ENCODE measurements at places on chromosomes 13 and 19.
A peak's percentile ranks its signal among the peaks of the same experiment; 100 is the strongest.

GRCh38 chr13:59951011-59951410, 212.7 kb downstream of the DIAPH3 start:
- H3K27ac ChIP-seq: no peak overlapping the region
- no peaks in the 10 kb centered on the region for H3K4me1 ChIP-seq
- H3K27me3 ChIP-seq: peaks cover 3% of the 10 kb centered on the region
- no peaks in the 10 kb centered on the region for H3K36me3 ChIP-seq

- no peaks in the 10 kb centered on the region for H3K36me3 ChIP-seq
- H3K4me1 ChIP-seq: peaks cover 77% of the 10 kb centered on the region
- no peaks in the 10 kb centered on the region for H3K27me3 ChIP-seq
- no peak for DNase-seq
- H3K4me3 ChIP-seq: peak within 1 kb of the TSS; percentile 77
- peak within 1 kb of the TSS; percentile 99 for H3K27ac ChIP-seq
Measured at GRCh38 chr19:41876847-41877832, at the start of gene CD79A. CD79A (plus strand) TSS chr19:41877279; CDS start chr19:41877305, 26 bp downstream.

DNA sequence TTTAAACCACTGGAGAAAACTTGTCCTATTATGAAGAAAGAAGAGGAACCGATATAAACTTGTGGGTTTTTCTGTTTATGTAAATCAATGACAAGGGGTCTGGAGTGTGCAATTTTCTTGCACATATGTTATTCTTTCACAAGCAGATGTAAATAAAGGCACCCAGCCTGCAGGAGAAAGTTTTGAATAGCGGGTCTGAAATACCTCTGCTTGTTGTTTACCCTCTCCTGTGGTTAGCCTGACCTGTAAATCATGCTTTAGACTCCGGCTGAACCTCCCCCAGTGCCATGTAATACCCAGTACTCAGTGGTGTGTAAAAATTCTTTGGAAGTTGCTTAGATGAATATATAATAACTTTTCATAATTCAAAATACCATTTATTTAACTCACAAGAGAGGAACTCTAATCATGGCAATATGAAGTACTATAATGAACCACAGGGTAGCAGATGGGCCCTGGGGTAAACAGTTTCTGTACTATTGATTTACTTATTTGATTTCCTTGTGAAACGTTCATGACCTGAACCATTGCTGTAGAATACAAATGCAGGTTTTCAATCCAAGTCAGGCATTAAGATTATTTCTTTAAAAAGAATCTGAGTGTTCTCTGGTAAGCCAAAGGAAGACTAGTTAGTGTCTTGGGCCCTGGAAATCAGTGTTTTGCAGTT, 245.1 kb downstream of the LMO7 start:
- H3K4me3 ChIP-seq: no peak overlapping the region
- no peak for DNase-seq
- H3K27ac ChIP-seq: no peak overlapping the region

DNA sequence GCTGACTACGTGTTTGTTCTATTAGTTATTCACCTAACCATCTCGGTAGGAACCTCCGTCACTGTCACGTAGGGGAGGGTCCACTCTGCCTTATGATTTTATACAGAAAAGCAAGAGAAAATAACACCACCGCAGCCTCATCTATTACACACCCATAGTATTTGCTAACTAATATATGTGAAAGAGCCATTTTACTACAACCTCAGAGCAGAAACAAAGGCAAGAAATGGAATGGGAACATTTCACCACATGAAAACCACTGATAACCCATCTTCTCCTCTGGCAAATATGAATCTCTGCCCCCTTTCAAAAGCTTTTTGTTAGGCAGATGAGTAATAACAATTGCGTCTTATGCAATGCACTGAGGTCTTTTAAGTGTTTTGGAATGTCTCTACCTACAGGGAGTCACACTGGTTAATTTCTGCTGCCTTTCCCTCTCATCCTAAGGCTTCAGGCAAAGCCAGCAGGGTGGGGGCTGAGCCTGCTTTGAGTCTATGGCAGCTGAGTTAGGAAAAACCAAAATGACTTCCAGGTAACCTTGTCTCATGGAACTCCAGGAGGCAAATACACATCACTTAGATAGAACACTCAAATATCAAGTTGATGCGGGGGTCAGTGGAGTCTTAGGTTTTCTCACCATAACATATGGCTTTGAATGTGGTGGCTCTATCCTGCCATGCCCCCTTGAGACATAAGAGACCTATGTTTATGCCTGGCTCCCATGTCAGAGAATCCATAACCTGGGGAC, 15.0 kb downstream of the TSHZ3 start:
- H3K4me3 ChIP-seq: no peak overlapping the region
- H3K27ac ChIP-seq: no peak overlapping the region
- peaks cover 12% of the 10 kb centered on the region for H3K4me1 ChIP-seq
- H3K27me3 ChIP-seq: peaks cover 7% of the 10 kb centered on the region

DNA sequence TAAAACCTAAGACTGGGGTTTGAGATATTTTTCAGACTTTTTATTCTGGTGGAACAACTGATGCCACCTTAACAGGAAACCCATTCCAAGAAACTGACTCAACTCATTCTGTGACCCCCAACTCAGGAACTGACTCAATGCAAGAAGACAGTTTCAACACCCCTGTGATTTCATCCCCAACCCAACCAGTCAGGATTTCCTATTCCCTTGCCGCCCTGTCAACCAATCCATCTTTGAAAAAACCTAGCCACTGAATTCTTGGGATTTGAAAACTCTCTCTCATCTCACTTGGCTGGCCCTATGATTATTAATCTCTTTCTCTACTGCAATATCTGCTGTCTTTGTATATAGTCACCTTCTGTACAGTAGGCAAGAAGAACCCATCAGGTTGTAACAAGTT, 1211.9 kb upstream of the ATXN8OS start:
- H3K27me3 ChIP-seq: no peaks in the 10 kb centered on the region
- H3K27ac ChIP-seq: no peak overlapping the region
- no peak for DNase-seq

GRCh38 chr19:15992014-15992413, 43.2 kb downstream of the OR10H4 start:
- H3K4me1 ChIP-seq: peaks cover 5% of the 10 kb centered on the region
- H3K27ac ChIP-seq: no peak overlapping the region
- no peak for DNase-seq
- H3K4me3 ChIP-seq: no peak overlapping the region

DNA sequence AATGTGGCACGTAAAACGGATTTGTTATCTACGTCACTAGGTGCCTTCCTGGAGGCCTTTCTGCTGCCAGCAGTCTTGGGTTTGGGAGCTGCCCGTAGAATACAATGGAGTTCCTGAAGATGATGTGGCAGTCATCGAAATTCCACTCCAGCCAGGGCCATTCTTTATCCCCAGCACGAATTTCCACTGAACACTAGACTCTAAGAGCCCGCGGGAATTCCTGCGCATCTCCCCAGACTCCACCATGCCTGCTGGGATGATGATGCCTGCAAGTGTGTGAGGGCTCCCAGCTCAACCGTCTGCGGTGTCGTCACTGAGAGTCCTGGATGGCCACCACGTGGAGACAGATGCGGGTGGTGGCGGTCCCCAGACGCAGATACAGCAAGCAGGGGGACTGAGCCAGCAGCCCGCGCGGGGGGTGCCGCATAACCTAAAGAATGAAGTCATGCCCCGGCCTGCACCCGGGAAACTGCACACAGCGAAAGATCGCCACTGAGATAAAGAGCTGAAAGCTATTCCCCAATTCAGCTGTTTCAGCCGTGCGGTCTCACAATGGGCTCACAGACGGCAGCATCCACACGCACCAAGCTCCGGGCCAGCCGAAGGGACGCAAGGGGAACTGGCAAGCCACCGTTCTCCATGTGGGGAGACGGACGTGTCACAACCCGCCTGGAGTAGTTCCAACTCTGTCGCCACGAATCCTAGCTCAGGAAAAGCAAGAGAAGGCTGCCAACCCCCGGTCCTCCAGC, 41.1 kb downstream of the COL4A1 start:
- no peak overlapping the region for H3K27ac ChIP-seq
- DNase-seq: no peak
- no peak overlapping the region for H3K4me3 ChIP-seq
- H3K27me3 ChIP-seq: peaks cover 48% of the 10 kb centered on the region
- no peaks in the 10 kb centered on the region for H3K4me1 ChIP-seq

DNA sequence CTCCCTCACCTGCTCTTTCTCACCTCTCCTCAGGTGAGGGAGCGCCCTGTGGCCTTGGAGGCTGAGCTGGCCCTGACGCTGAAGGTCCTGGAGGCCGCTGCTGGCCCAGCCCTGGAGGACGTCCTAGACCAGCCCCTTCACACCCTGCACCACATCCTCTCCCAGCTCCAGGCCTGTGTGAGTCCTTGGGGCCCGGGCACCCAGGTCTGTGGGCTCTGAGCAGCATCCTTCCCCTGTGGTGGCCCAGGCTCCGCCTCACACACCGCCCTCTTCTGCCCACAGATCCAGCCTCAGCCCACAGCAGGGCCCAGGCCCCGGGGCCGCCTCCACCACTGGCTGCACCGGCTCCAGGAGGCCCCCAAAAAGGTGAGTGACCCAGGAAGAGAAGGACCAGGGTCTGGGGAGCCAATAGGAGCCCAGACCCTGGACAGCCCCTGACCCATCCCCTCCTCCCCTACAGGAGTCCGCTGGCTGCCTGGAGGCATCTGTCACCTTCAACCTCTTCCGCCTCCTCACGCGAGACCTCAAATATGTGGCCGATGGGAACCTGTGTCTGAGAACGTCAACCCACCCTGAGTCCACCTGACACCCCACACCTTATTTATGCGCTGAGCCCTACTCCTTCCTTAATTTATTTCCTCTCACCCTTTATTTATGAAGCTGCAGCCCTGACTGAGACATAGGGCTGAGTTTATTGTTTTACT, 1.9 kb downstream of the IFNL1 start:
- peaks cover 27% of the 10 kb centered on the region for H3K4me1 ChIP-seq
- no peaks in the 10 kb centered on the region for H3K36me3 ChIP-seq
- H3K27me3 ChIP-seq: peaks cover 3% of the 10 kb centered on the region
- H3K27ac ChIP-seq: peak overlapping the region; percentile 86
- H3K4me3 ChIP-seq: peak overlapping the region; percentile 76

- no peak overlapping the region for H3K4me3 ChIP-seq
- H3K27me3 ChIP-seq: no peaks in the 10 kb centered on the region
- DNase-seq: no peak
- no peaks in the 10 kb centered on the region for H3K36me3 ChIP-seq
Measured at GRCh38 chr13:21979161-21979806, 308.4 kb downstream of the FGF9 start.

DNA sequence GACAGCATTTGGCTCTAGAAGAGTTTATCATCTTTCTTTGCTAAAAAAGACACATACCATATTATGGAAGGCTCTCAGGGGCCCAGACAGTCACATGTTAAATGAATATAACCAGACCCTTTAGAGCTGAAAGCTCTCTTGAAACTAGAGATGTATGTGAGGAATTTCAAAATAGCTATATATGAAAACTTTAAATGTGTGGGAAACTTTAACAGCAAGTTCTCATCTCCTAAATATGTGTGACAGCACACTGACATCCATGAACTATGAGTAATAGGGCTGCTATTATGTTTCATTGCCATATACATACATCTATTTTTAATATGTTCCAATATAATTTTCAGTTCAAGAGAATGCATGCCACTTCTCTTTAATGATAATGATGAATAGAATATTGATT, 509.5 kb downstream of the GPC6 start:
- H3K4me3 ChIP-seq: no peak overlapping the region
- H3K36me3 ChIP-seq: no peaks in the 10 kb centered on the region
- no peaks in the 10 kb centered on the region for H3K4me1 ChIP-seq
- no peak for DNase-seq

DNA sequence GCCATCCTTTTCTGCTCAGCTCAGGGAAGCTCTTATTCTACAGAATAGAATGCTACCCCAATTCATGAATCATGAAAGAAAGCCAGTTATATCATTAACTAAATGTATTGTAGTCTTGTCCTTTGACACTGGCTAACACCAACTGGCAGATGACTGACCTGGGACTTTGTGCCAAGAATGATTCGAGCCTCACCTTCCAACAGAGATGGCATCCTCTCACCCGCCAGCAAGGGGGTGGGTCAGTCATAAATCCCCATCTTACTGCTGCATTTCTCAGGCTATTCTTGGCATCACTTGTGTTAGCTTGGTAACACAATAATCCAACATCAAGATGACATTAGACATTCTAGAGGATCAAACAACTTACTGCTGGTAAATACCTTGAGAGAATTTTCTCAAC, 1239.8 kb upstream of the MIR17HG start:
- H3K27ac ChIP-seq: no peak overlapping the region
- H3K4me3 ChIP-seq: no peak overlapping the region
- H3K27me3 ChIP-seq: no peaks in the 10 kb centered on the region
- no peaks in the 10 kb centered on the region for H3K4me1 ChIP-seq
- no peak for DNase-seq

DNA sequence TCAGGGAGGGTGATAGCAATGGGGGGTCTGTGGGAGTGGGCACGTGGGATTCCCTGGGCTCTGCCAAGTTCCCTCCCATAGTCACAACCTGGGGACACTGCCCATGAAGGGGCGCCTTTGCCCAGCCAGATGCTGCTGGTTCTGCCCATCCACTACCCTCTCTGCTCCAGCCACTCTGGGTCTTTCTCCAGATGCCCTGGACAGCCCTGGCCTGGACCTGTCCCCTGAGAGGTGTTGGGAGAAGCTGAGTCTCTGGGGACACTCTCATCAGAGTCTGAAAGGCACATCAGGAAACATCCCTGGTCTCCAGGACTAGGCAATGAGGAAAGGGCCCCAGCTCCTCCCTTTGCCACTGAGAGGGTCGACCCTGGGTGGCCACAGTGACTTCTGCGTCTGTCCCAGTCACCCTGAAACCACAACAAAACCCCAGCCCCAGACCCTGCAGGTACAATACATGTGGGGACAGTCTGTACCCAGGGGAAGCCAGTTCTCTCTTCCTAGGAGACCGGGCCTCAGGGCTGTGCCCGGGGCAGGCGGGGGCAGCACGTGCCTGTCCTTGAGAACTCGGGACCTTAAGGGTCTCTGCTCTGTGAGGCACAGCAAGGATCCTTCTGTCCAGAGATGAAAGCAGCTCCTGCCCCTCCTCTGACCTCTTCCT, 9.3 kb upstream of the CEACAM7 start:
- H3K36me3 ChIP-seq: peaks cover 2% of the 10 kb centered on the region
- peaks cover 9% of the 10 kb centered on the region for H3K27me3 ChIP-seq
- no peak overlapping the region for H3K4me3 ChIP-seq
- no peak overlapping the region for H3K27ac ChIP-seq
- no peak for DNase-seq
- peaks cover 3% of the 10 kb centered on the region for H3K4me1 ChIP-seq

DNA sequence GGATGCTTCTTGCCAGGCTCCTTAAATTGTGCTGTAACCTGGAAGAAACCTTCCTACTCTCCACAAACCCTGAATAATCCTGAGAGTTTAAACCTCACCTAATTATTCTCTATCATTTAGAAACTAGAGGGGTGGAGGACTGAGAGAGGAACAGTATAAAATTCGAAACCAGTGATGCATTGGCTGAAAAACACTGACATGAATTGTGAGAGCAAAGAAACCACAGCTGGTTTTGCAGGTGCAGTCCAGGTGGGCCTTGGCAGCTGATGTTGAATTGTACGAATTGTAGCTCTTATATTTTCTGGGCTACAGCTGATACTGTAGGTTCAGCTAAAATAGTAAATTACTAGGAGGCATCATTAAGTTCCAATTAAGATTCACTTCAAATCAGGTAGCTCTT, 227.0 kb upstream of the SLITRK5 start:
- no peak overlapping the region for H3K4me3 ChIP-seq
- no peak for DNase-seq
- no peak overlapping the region for H3K27ac ChIP-seq

- peaks cover 16% of the 10 kb centered on the region for H3K4me1 ChIP-seq
- peak within 1 kb of the TSS; percentile 77 for H3K4me3 ChIP-seq
- DNase-seq: no peak
- no peaks in the 10 kb centered on the region for H3K36me3 ChIP-seq
- peaks cover 3% of the 10 kb centered on the region for H3K27me3 ChIP-seq
Measured at GRCh38 chr19:38425810-38426466, at the start of gene RASGRP4. RASGRP4 (minus strand) TSS chr19:38426219; CDS start chr19:38426091, 128 bp downstream.

Data from naive thymus-derived CD8-positive, alpha-beta T cell (primary cell).